Activated CD4-positive, alpha-beta T cell treated with anti-CD3 and anti-CD28 coated beads for 1 hour (primary cell): ENCODE measurements at places on chromosomes 7 and 10.

DNA sequence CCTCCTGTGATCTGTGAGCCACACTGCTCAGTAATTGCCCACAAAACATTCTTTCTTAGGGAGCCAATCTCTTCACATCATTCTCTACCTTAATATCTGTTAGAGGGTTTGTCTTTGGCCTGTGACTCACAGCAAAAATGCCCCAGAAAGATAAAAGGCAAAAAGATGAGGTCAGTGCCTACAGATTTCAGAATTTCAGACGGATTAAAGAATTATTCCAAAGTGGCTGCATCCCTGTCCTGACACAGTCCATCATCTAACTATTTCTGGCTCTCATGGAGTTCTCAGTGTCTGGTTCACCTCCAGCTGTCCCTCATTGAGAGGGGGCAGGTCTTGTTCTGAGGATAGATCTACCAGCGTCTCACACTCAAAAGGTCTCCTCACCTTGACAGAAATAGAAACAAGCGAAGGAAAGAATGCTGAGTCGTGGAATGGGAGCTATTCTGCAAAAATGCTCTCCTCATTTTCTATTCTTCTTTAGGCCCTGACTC lies 138.5 kb upstream of the AOAH start:
- DNase-seq, result no peak

DNA sequence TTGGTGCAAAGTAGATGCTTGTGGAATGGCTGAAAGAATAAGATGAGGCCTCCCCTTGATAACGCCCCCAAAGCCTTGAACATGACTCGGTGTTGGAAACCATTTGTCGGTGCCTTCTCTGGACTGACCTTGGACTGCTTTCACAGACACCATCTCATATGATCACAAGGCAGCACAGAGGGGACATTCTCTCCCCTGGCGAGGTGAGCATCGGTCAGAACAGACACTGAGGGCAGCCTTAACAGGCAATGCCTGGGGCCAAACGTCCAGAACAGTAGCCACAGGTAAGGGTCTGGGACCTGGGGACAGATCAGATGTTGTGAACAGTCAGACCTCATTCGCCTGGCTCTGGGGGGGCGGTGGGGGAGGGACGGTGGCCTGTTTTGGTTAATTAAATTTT lies 2.8 kb upstream of the TRRAP start:
- no peak for DNase-seq

- no peak for DNase-seq
Measured at GRCh38 chr7:11988186-11988585, 156.2 kb upstream of the THSD7A start.

DNA sequence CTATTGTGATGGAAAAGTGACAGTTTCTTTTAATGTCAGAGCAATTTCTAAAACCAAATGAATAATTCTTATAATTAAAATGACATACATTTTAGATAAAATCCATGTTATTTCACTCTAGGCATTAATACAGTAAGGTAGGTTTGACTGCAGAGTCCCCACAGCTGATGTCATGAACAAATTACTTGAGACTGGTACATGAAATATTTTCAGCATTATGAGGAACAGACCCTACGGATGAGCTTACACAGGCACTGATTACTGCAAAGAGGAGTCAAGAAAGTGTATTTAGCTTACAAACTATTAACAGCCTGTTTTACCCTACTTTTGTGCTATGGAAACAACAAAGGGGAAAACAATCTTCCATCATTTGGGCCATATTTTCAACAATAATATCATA lies 8.9 kb downstream of the COL1A2 start:
- DNase-seq, result no peak

DNA sequence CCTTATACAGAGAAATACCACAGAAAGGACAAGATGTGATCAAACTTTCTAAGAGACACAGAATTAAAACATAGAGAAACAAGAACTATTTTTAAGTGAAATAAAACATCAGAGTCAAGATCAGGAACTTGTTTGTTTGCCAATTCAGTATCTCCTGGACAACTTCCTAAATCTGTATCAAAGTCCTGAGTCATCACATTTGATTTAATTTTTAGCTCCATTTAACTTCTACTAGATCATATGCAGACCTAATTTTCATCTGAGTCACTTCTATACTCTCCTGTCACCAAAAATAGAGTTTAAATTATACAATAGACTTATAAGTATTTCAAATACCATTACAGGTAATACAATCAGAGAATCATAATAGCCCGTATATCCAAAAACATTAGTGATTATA lies 268.1 kb downstream of the PRKG1 start:
- no peak for DNase-seq
